Lung microvascular endothelial cell (primary cell): ENCODE measurements at places on chromosomes 4 and X.

- DNase-seq: no peak
Measured at GRCh38 chr4:186840771-186841301, 117.2 kb upstream of the FAT1 start.

GRCh38 chr4:131450572-131451209, 1698.4 kb upstream of the PCDH10 start:
- DNase-seq: no peak

GRCh38 chrX:4182408-4182806, 469.0 kb upstream of the PRKX start:
- no peak for DNase-seq

DNA sequence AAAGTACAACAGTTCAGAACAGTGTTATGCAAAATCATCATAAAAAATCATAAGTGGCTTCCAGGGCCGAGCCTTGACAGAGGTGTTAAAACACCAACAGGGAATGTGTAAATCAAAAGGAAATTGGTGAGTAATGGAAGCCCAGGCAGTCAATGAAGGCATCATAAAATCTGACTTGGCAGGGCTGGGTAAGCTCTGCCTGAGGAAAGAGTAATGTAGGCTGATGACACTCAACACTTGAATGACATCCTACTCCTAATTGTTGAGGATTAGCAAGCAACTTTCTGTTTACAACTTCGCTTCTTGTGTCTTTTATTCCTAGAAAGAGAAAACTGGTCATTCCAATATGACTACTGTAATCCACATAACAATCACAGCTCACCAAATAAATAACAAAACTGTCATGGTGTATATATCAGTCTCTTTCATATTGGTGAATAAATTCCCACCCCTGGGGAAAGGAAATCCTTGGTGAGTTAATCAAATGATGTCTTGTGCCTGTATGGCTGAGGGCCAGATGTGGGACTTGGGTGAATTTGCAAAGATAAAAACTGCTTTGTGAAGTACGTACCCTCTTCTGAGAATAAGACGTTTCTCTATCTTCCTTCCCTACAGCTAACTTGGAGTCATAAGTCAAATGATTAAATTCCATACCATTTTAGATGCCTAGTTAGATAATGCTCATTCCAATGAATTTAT, 196.8 kb downstream of the DCHS2 start:
- no peak for DNase-seq

DNA sequence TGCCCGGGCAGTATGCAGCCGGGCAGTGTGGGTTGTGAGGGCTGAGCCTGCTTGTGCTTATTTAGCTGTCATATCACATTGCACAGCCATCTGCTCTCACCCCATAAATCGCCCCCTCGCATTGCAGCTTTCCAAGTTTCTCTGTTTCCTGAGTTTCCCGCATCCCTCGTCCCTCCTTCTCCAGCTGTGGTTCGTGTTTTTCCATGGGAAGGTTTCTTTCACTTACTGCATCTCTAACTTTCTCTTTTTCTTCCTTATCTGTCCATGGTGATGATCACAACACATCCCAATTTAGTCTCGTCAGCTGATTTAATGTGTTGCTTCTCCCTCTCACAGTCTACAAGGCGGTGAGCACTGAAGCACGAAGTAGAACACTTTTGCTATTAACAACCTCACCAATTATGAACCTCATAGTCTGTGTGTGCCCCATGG, 118.1 kb downstream of the ENPP6 start:
- DNase-seq: no peak

DNA sequence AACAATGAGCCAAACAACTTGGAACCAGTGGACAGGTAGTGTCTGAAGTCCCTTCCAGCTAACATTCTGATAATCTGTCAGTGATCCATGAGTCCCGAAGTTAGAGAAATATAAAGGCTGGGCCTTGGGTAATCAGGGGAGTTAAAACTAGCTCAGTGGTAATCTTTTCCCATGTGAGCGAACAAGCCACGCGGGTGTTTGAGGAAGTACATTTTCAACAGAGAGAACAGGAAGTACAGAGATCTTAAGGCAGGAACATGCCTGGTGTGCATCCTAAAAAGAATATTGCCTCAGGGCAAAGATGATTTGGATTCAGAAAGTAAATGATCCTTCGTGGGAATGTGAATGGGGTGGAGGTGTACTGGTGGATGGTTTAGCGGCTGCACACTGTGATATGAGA, 42.9 kb downstream of the FNIP2 start:
- peak; percentile 44 for DNase-seq

- DNase-seq: no peak
Measured at GRCh38 chr4:139501927-139502899, 48.3 kb downstream of the RAB33B start.

- no peak for DNase-seq
Measured at GRCh38 chr4:162705130-162705803, 461.4 kb downstream of the NAF1 start.

DNA sequence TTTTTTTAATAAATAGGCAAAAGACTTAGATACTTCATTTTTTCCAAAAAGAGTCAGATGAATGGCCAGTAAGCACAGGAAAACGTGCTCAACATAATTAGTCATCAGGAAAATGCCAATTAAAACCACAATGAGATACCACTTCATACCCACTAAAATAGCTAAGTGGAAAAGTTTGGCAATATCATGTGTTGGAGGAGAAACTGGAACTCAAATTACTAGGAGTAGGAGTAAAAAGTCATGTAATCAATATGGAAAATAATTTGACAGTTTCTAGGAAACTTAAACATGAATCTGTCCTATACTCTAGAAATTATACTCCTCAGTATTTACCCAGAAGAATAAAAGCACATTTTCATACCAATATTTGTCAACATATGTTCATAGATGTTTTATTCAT, 449.8 kb downstream of the INPP4B start:
- no peak for DNase-seq

DNA sequence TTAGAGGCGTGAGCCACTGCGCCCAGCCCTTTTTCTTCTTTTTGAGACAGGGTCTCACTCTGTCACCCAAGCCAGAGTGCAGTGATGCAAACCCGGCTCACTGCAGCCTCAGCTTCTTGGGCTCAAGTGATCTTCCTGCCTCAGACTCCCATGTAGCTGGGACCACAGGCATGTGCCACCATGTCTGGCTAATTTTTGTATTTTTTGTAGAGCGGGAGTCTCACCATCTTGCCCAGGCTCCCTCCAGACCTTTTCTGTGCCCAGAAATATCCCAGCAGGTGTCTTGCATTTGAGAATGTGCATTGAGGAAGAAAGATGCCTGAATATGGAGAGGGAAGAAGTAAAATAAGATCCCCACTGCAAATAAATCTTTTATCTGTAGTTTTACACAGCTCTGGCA, 58.7 kb downstream of the PPEF2 start:
- no peak for DNase-seq

- DNase-seq: no peak
Measured at GRCh38 chr4:86946868-86947500, 12.2 kb downstream of the AFF1 start.

GRCh38 chr4:110753466-110753865, 130.6 kb upstream of the PITX2 start:
- DNase-seq: no peak

DNA sequence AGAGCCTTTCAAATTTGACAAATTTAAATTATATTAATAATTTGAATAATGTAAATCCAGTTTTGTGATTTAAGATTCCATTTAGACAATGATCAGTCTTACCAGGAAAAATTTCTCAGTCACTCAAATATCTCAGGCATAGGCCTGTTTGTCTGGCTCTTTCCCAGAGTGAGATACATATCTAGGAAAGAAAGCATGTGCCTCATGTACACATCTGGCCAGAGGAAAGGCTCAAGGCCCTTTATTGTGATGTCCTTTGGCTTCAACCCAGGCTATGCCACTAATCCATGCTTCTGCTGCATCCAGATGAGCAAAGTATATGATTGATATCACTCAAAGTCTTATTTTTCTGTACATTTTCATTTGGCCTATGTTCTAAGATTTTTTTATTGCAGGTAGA, 473.3 kb upstream of the ADGRL3 start:
- no peak for DNase-seq

DNA sequence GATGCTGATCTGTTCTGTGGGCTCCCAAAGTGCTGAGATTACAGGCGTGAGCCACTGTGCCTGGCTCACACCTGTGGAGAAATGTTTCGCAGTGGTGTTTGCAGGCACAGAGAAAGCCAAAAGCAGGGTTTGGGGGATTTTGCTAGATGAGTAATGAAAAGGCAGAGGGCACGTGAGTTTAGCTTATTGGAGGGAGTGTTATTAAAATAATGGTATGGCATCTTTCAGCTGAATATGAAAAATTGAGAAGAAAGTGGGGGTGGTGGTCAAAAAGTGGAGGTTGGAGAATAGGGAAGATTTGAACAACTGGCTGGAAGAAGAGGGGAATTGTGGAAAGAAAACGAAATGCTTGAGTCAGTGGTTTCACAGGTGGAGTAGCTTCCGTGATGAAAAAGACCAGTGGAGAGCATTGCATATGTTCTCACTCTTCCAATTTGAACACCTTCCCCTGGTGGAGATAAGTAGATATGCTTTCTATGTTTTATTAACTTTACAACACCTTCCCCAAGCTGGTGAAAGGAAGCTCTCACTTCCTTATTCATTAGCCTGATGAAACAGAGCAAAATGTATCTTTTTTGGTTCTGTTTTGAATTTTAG, 1.1 kb upstream of the CHST7 start:
- DNase-seq: no peak

- DNase-seq: no peak
Measured at GRCh38 chrX:7242613-7243012, 94.7 kb upstream of the PUDP start.

DNA sequence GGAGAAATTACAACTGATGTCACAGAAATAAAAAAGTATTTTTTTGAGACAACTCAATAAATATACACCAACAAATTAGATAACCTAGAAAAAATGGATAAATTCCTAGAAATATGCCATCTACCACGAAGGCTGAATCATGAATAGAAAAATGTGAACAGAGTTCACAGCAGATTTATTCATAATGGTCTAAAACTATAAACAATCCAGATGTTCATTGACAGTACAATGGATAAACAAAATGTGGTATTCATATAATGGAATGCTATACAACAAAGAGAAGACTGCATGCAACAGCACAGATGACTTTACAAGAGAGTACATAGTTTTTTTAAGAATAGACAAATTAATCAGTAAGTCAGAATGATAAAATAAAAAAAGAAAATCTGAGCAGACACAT, 55.2 kb downstream of the CLOCK start:
- DNase-seq: no peak

DNA sequence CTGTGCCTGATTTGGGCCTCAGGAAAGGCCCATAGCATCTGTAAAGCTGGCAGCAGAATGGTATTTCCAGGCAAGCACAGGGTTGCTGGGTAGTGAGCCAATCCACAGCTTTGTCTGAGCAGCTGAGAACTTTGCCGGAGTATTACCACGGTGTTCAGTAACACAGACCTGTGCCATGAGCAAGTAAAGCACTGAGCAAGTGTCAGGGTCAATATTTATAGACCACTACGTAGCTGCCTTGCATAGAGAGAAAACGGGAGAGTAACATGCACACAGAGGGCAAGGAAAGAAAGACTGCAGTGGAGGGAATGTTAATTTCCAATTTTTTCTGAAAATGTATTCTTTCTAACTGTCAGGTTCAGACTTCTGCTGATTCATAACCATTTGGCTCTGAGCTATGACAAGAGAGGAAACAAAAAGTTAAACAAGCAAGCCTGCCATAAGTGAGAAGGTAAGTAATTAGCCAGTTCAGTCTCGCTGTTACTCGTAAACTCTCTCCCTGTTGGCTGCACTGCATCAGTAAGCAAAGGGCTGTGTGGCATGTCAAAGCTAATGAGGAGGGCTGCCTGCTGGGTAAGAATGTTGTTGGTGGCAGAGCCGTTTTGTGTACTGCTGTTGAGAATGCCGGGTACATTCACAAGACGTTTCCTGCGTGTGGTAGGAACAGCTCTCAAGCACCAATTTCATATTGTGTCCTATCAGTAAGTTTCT, 238.1 kb downstream of the BMPR1B start:
- DNase-seq: peak; percentile 51

GRCh38 chrX:47380268-47380667, 9.9 kb downstream of the ZNF157 start:
- no peak for DNase-seq

DNA sequence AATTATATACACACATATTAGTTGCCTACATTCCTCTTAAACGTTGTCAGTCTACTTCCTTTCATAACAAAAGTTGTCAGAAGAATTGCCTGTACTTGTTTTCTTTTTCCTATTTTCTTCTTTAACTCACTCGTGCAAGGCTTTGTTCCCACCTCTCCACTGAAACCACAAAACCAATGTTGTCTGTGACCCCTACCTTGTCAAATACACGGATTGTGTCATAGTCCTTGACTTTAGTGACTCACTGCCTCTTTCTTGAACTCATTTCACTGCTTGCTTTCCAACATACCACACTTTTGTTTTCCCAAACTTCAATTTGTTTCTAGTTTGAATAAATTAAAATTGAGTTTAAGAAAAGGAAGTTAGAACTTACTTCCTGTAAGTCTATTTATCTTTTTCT, 283.9 kb upstream of the AGA start:
- no peak for DNase-seq

DNA sequence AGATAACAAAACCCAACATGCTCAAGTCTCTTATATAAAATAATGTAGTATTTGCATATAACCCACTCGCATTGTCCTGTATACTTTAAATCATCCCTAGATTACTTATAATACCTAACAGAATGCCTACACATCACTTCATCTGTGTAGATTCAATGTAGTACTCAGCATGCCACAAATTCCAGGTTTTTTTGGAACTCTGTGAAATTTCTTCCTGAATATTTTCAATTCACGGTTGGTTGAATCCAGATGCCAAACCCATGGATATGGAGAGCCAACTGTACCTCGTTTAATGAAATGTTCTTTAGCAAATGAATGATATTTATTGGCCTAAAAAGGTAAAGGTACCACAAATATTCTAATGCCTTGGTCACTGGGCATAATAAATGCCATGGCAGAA, 24.8 kb downstream of the CCNI start:
- no peak for DNase-seq

GRCh38 chr4:130147641-130148040, 1051.7 kb downstream of the C4orf33 start:
- DNase-seq: no peak

GRCh38 chrX:153670748-153671588, 2.6 kb downstream of the PNCK start:
- DNase-seq: no peak

DNA sequence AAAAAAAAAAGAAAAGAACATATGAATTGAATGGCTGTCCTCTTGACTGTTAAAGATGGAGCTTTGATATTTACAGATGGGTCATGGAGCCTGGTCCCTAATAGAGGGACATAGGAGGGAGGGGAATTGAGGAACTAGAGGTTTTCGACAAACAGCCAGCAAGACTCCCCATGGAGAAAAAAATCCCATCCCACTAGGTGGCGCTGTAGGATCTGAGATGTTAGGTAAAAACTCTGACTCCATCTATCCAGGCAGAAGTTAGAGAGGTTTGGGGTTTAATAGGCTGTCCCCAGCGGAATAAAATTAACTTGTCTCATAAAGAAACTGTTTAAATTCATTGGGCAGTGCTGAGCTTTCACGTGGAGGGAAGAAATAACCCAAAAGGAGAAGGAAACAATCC, 45.9 kb downstream of the HMGB2 start:
- DNase-seq: peak; percentile 72
